ENCODE measurements at places on chromosomes 11 and 22.

GRCh38 chr11:35121326-35121865, 17.6 kb upstream of the CD44 start:
- DNase-seq = no peak

- no peak for DNase-seq
These were observed 7.3 kb downstream of the RSF1 start for GRCh38 chr11:77813256-77813655.

- no peak for DNase-seq
These were observed 42.7 kb downstream of the RTL6 start for GRCh38 chr22:44455151-44455962.

DNA sequence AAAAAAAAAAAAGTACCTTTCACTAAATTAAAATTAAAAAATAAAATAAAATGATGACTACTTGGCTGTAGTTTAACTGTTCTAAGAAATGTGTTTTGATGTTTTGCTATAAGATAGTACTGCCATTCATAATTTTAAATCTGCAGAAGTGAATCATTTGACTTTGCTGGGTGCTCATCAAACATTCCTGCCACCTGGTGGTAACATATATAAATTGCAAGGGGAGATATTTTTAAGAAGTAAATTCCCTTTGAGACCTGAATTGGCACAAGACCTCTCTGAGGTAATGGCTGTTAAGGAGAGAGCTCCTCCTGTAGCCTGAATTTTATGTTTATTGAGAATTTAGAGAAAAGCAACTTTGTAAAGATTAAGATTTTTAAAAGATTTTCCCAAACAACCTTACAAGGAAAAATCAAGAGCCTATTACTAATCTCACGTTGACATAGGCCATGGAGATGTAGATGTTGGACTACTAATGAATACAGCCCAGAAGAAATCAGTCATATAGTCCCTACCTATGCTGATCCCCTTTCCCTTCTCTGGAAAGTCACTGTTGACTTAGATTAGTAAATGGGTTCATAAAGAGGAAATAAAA, 11.9 kb upstream of the NARS2 start:
- DNase-seq = no peak

- no peak for DNase-seq
These were observed 4.5 kb downstream of the OR10G7 start for GRCh38 chr11:124036666-124037065.

DNA sequence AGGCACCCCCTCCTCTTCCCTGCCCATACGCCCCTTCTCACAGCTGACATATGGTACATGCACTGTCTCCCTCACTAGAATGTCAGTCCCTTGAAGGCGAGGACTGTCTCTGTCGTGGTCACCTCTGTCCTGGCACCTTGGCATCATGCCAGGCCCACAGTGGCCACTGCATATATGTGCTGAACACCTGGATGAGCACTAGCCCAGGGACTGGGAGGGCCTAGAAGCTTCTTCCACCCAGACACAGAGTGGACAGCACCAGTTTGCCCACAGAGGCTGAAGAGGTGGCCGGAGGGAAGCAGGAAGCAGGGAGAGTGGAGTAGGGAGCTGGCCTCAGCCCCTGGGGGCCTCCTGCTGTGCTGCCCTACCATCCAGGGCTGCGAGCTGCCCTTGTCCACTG, 28.6 kb downstream of the VPS37C start:
- DNase-seq = no peak

- DNase-seq = peak; percentile 9
These were observed 107.1 kb downstream of the GAB2 start for GRCh38 chr11:78310500-78310909.

DNA sequence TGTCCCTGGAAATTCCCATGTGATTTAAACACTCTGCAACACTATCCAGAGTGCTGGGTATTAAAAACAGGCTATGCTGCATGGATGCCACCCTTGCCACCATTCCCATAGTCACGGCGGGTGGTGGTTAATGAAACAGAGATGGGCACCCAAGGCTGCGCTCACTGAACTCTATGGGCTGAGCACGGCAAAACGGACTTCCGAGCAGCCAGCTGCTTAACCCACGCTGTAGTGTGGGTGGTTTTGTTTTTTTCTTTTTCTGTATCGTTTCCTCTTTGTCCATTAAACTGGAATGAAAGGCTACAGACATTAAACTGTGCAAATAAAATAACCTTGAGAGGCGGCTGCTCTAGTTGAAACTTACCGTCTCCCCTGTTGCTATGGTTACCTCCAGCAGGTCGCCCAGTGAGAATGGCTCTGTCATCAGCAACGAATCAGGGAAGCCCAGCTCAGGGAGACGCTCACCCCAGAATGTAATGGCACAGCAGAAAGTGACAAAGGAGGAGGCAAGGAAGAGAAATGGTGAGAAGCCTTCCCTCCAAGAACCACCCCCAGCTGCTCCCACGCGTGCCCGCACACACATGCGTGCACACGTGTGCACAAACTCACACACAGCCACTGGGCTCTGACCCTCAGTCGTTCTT, 102.1 kb downstream of the C11orf91 start:
- no peak for DNase-seq

DNA sequence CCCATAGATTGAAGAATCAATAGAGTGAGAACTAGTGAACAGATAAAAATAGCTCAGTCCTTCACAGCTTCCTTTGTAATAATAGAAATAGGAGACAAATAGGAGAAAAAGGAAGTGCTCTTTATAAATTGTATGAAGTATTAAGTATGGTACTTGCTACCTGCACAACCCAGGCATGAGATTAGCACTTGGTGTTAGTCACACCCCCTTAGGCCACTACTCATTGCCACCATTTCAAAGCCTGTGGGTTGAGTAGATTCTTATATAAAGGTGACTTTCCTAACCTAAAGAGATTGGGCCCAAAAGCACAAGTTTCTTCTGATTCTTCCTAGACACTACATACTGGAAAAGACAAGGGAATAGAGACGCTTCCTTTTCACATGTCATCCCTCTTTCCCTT, 37.7 kb upstream of the ADORA2A start:
- no peak for DNase-seq

GRCh38 chr11:47280860-47281259, 10.9 kb downstream of the MADD start:
- no peak for DNase-seq

- DNase-seq = peak; percentile 5
These were observed 99.9 kb upstream of the GUCY1A2 start for GRCh38 chr11:107118025-107118720.

- no peak for DNase-seq
These were observed 197.9 kb upstream of the ANO3 start for GRCh38 chr11:26134053-26134452.

DNA sequence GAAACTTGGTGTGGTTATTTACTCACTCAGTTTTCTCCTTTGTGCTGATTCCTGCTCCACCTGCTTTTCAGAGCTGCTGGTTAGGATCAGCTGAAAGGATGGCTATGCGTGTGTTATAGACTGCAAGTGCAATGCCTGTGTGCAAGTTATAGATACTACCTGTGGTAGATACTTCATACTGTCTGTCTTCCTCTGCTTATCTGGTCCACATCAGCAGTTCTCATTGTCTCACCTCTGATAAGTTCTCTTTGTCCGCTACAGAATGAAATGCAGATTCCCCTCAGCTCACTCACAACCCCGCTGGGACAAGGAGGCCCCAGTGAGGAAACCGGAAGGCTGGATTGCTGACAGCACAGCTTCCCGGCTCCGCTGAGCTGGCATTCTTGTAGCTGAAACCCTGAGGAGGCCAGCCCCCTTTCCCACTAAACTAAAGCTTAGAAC, 37.5 kb upstream of the LYVE1 start:
- no peak for DNase-seq

DNA sequence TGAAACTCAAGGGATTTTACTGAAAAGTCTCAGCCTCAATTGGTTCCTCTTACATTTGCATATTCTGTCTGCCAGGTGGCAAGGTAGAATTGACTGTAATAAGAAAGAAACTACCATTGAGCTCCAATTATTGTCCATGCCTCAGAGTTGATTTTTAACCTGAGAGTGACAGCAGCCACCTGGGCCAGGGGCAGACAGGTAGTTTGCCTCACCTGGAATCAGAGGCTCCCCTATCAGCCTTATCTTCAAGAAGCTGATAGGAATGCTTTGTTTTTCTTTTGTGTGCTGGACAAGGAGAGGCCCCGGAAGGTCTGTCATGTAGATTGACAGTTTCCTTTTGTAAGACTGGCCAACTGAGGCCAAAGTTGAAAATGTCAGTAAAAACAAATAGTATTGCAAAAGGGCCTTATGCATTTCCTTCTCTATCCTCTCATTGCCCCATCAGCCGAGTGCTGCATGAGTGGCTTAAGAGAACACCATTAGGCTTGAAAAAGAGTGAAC, 34.1 kb downstream of the CD44 start:
- no peak for DNase-seq

- DNase-seq = no peak
These were observed 81.6 kb upstream of the SUSD2 start for GRCh38 chr22:24099666-24100065.

DNA sequence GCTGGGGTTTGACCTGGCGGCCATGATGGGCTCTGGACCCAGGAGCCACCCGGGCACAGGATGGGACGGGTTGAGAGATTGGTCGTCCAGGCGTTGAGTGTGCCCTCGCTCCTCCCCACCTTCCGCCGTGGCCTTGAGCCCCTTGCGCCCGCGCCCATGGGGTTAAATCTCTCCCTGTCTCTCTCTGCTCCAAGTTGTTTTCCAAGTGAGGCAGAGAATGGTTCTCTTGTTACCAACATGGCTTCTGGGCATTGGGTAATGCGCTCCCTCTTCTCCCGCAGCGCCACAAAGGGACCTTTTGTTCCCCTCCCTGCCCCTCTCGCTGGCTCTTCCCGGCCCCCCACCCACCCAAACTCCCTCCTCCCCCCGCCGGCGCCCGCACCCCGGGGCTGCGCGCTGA, 18.8 kb upstream of the PICK1 start:
- DNase-seq = no peak

All from non-pigmented ciliary epithelial cell (primary cell).